ENCODE measurements at places on chromosomes 1 and 21.
A peak's percentile ranks its signal among the peaks of the same experiment; 100 is the strongest.

DNA sequence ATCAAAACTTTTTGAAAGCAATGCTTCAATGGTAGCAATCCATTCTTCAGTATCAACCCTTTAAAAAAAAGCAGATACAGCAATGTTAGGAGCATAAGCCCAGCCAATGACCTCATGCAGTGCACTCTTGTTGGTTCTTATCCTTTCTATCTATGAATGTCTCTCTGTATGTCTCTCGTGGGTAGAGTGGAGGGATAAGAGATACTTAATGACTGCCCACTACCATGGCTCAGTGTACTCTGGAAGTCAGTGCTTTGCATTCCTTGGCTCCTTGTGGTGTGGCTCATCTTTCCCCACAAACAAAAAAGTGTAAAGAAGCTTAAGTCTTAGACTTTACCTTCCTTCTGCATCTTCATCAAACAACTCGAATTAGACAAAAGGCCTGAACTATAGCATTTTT lies 50.3 kb downstream of the PCSK9 start:
- DNase-seq: no peak

DNA sequence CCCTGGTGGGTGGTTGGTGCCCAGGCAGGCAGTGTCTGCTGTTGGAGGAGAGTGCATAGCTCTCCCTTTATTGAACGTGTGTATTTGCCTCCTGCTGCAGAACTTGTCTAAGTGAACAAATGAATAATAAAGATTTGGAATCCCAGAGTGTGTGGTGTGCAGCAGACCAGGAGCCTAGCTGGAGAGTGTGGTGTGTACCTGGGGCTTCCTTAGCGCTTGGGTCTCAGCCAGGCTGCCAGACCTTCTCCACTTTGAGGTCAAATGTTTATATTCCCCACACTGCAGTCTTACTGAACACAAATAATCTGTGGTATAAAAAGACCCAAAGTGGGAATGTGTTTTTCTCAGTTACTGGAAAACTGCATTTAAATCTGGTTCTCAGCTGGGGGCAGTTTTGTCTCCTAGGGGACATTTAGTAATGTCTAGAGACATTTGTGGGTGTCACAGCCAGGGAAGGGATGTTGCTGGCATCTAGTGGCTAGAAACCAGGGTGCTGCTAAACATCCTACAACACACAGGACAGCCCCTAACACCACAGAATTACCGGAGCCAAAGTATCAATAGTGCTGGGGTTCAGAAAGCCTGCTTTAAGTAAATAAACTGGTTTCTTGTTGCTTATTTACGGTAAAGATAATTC lies 23.6 kb downstream of the SLC37A1 start:
- no peak for DNase-seq

- DNase-seq: no peak
Observed at GRCh38 chr1:182229921-182230491, 161.6 kb downstream of the GLUL start.

DNA sequence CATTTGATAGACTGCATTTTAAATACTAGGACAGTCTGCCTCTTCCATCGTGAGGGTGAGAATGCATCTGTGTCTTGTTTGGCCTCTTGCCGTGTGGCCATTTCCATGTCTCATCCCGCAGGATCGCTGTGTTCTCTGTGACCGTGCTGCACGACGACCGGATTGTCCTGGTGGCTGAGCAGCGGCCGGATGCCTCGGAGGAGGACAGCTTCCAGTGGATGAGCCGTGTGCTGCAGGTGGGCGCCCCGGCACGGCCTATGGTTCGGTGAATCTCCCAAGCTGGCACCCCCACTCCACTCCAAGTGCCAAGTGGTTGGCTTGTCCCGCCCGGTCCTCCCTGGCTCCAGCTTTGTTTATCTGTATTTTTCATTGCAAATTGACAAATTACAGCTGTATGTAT lies 55.2 kb downstream of the S100B start:
- no peak for DNase-seq

GRCh38 chr1:111516005-111516535 lies 12.6 kb upstream of the ADORA3 start:
- DNase-seq: peak; percentile 67

DNA sequence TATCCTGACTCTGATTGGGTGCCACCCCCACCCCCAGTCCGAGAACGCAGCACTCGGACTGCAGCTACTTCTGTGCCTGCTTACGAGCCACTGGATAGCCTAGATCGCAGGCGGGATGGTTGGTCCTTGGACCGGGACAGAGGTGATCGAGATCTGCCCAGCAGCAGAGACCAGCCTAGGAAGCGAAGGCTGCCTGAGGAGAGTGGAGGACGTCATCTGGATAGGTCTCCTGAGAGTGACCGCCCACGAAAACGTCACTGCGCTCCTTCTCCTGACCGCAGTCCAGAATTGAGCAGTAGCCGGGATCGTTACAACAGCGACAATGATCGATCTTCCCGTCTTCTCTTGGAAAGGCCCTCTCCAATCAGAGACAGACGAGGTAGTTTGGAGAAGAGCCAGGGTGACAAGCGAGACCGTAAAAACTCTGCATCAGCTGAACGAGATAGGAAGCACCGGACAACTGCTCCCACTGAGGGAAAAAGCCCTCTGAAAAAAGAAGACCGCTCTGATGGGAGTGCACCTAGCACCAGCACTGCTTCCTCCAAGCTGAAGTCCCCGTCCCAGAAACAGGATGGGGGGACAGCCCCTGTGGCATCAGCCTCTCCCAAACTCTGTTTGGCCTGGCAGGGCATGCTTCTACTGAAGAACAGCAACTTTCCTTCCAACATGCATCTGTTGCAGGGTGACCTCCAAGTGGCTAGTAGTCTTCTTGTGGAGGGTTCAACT lies 2.1 kb downstream of the RBM15 start:
- DNase-seq: no peak

- no peak for DNase-seq
Observed at GRCh38 chr1:30356839-30357238, 366.5 kb downstream of the MATN1 start.

GRCh38 chr1:78081980-78082860 lies 36.5 kb downstream of the GIPC2 start:
- no peak for DNase-seq

- no peak for DNase-seq
Observed at GRCh38 chr1:162629651-162630050, 2.6 kb upstream of the DDR2 start.

GRCh38 chr1:60461925-60462595 lies 388.5 kb upstream of the C1orf87 start:
- no peak for DNase-seq

GRCh38 chr21:41102281-41102680 lies 65.7 kb upstream of the BACE2 start:
- no peak for DNase-seq

- DNase-seq: no peak
Observed at GRCh38 chr1:150563340-150564038, 14.3 kb downstream of the ADAMTSL4 start.

DNA sequence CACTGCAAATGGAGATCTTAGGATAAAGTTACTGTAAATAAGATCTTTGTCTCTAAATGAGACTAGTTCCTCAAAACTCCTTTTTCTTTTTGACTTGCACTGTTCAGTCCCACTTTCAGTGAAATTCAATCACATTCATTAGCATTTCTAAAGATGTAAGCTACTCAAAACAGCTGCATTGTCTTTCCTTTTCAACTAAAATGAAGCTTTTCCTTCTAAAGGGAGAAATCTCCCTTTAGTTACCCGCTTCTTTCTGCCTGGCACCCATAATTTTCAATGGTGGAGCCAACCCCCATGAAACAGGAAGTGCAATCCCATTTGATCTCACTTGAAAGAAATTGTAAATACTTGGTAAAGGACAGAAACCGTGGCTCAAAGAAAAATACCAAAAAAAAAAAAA lies 387.4 kb upstream of the PKN2 start:
- DNase-seq: no peak

DNA sequence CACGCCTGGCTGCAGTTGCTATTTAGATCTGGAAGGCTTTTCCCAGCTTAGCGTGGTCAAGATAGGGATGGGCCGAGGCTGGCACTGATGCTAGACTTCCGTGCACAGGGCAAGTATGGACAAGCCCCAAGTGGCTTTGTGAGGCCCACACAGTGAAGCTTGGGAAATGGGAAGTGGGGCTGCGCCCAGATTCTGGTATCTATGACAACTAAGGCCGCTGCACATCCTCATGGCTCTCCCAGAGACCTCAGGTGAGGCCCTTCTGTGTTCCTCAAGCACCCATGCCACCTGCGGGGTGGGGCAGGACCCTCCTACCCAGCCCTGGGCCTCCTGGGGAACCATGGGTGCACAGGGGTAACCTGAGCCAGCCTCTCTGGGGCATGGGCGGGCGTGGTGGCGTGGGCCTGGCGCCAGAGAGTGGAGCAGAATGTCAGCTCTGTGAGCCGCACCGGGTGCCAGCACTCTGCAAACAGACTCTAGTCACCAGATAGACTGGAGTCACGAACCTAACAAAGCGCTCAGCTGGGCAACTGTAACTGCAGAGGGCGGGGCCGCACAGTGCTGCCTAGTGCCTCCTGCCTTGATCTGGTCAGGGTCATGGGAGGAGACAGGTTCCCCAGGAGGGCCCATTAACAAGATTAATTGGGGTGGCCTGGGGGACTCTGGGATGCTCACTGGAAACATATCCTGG lies 46.4 kb downstream of the ELF3 start:
- no peak for DNase-seq

DNA sequence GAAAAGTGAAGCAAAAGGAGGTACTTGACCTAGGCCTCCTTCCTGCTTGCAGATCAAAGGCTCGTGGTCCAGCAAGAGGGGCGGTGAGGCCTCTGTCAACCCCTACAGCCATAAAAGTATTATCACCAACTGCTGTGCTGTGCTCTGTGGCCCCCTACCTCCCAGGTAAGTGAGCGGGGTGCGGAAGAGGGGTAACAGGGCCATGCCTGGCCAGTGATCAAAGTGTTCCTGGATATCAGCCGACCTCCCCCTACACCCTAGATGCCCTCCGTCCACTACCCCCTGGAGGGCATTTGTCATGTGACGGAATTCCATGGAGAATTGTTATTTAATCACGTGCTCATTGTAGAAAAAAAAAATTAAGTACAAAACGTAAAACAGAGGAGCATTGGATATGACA lies 10.2 kb upstream of the SFN start:
- no peak for DNase-seq

DNA sequence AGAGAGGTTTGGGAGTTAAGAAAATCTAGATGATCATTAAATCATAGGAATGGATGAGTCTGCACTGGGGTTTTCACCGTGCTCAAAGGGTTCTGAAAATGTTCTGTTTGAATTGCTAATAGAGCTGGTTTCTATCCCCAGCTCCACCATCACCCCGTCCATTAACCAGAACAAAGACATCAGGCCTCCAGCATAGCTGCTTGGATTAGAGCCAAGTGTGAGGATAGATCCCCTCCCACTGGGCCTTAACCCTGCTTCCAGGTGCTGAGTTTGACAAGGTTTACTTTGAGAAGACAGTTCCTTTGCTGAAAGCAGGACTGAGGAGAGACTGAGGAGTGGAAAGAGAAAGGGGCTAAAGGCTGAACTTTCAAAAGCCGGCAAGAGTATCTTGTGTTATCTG lies 48.3 kb downstream of the MPZL1 start:
- DNase-seq: no peak

DNA sequence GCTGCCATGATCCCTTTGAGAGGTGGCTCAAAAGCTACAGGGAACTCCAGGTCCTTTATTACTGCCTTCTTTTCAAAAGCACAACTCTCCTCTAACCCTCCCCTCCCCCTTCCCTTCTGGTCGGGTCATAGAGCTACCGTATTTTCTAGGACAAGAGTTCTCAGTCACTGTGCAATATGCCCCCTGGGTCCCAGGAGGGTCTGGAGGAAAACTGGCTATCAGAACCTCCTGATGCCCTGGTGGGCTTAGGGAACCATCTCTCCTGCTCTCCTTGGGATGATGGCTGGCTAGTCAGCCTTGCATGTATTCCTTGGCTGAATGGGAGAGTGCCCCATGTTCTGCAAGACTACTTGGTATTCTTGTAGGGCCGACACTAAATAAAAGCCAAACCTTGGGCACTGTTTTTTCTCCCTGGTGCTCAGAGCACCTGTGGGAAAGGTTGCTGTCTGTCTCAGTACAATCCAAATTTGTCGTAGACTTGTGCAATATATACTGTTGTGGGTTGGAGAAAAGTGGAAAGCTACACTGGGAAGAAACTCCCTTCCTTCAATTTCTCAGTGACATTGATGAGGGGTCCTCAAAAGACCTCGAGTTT lies 3.1 kb downstream of the BTG2 start:
- DNase-seq: no peak

DNA sequence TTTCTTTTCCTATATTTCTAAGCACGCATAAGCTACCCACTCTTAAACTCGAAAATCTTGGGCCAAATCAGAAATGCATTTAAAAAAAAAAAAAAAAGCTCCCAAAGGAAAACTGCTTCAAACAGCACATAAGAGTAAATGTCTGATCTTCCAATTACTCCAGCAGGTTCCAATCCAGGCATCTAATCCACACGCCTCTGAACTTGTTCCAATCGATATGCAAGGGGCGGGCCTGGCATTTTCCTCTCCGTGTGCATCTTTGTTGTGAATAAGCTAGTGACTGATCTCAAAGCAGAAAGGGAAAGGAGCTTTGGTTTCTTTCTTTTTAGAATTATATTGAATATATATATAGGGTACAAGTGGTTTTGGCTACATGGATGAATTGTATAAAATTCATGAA lies 365.5 kb downstream of the PRDM2 start:
- DNase-seq: no peak
